Kidney glomerular epithelial cell (primary cell): ENCODE measurements at places on chromosomes 2 and 18.

- no peak for DNase-seq
Observed at GRCh38 chr18:78390348-78390951, 589.2 kb upstream of the SALL3 start.

GRCh38 chr2:61109291-61109690 is 43.6 kb downstream of the SANBR start:
- no peak for DNase-seq

DNA sequence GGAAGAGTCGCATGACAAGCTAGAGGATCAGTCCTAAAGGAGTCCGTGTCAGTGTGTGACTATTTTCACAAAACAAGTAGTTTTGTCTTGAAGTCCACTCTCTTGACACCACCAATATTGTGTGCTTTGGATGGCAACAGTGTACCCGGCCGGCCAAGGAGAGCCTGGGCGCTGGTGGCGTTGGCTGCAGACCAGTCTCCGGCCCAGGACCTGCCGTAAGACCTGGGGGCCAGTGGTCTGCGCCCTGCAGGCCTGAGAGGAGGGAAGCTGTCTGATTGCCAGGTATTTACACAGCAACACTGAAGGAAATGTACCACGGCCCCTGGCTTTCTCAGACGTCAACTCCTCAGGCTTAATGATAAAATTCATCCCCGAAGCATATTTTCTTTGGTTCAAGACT is 472.4 kb upstream of the SALL3 start:
- DNase-seq = no peak

DNA sequence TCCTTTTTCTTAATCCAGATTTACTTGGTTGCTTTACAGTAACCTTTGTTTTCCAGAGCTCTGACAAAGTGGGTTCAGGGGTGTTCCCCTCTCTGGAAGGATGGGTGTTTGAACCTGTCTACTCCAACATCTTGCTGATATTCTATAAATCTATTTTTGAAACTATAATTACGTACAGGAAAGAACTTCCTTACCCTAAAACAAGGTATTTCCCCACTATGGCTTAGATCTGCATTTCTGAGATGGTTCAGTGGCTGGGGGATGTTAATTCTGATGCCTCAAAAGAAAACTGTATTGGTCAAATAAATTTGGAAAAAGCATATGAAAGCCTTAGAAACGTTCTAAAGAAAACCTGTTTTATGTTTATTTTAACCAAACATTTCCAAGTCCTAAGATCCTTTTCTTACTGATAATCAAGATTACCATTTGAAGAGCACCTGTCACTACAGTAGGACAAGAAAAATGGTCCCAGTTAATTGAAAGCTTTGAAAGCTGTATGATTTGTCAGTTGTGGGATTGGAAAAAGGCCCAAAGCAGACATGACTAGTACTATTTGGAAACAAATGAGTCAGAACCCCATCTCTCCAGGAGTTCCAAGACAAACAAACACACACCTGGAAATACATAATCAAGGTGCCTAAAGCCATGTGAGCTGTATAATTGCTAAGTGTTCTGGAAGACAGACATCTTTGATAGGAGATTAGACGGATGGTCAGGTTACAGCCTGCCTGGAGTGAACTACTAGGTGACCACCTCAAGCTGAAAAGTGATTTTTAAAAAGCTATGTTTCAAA is 57.5 kb downstream of the KDM3A start:
- no peak for DNase-seq

GRCh38 chr2:28583899-28584553 is 88.2 kb downstream of the PLB1 start:
- DNase-seq = peak; percentile 93

DNA sequence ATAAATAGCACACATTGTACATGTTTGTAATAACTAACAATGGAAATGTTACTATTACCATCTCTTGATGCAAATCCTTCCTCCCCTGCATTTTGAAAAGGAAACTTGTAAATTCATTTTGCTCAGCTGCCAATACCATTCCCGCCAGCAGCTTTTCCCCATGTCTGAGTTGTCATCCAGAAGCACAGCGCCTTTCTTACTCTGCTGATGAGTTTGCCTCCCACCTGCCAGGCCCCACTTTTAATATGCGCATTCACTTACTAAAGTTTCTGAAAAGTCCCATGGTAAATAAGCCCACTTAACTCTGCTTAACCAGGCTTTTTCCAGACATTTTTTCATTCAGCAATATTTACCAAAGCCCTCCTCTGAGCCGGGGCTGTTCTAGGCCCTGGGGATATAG is 3.9 kb downstream of the CHST10 start:
- no peak for DNase-seq

GRCh38 chr18:34738175-34738894 is 28.2 kb downstream of the DTNA start:
- DNase-seq = peak; percentile 62

DNA sequence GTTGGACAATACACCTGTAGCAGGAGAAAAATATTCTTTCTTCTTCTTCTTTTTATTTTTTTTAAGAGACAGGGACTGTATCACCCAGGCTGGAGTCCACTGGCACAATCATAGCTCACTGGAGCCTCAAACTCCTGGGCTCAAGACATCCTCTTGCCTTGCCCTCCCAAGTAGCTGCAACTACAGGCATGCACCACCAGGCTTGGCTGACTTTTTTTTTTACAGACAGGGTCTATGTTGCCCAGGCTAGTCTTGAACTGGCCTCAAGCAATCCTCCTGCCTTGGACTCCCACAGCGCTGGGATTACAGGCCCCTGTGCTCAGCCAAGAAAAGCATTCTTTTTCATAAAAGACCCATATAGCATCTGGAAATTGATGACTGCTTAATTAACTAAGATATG is 17.1 kb upstream of the ARHGAP28 start:
- no peak for DNase-seq

DNA sequence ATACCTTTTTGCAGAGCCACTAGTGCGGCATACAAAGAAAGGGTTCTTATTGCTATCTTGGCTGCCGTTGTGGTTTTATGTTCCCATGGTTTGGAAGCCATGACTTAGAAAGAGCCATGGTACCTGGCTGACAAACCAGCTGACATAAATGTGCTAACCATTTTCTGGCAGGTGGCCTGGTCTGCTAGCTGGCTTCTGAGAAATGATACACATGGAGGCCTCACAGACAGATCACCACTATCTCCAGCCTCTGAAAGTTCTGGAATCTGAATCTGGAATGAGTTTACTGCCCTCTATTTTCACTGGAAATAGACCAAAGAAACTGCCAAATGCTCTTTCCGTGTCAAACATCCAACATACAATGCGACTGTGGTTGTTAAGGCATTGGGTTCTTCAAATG is 123.7 kb downstream of the QPCT start:
- DNase-seq = no peak

DNA sequence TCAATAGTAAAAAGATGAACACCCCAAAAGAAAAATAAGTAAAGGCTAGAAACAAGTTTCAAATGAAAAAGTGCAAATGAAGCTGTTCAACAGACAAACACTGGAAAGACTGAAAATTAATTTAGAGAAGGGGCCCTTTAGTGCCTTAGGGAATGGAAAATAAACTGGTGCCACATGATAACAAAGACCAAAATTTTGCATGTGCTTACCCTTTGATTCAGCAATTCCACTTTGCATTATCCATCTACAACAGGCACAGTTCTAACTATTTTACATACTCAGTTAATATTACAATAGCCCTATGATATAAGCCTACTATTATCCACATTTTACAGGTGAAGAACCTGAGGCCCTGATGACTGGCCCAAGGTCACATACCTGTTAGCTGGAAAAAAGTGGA is 183.9 kb downstream of the NBAS start:
- no peak for DNase-seq

DNA sequence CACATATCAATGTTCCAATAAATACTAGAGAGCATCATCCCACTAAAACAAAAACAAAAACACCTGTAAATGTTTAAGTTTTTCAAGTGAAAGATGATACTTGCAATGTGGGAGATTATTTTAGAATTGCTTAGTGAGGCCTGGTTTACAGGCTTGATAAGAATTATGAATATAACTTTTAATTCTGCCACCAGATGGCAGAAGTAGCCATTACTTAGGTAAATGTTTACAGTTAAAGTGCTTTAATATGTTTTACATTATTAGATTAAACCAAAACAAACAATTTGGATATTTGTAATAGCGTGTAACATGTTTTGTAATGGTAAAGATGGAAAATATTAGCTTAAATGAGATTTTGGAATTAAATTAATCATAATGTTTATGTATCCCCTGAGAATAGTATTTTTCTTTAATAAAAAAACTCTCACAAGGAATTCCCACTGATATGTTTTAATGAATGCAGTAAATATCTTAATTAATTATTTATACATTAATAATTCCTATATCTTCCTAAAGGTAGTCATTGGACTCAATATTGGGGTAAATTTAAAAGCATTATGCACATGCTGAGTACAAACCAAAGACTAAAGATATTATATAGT is 522.0 kb downstream of the SPAG16 start:
- no peak for DNase-seq

- no peak for DNase-seq
Observed at GRCh38 chr2:85453571-85453970, 35.1 kb downstream of the SH2D6 start.

DNA sequence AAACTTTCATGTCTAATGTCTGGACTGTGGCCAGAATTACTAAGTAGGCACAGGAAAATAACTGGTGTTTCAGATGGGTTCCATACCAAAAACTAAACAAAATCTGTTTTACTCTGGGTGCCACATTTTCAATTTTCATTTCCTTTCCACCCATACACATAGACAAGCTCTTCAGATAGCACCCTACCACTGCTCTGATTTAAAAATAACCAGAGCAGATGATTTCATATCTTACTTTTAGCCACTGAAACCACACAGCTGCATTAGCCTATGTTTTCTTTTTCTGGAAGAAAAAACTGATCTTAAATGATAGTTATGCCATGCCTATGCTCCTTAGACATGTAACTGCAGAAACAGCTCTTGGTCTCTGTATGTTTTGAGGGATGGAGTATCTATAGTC is 647.6 kb downstream of the CPS1 start:
- no peak for DNase-seq

- DNase-seq = no peak
Observed at GRCh38 chr2:143823876-143824275, 694.7 kb downstream of the ARHGAP15 start.

- peak; percentile 37 for DNase-seq
Observed at GRCh38 chr2:20225294-20226151, 593 bp upstream of the SDC1 start.

DNA sequence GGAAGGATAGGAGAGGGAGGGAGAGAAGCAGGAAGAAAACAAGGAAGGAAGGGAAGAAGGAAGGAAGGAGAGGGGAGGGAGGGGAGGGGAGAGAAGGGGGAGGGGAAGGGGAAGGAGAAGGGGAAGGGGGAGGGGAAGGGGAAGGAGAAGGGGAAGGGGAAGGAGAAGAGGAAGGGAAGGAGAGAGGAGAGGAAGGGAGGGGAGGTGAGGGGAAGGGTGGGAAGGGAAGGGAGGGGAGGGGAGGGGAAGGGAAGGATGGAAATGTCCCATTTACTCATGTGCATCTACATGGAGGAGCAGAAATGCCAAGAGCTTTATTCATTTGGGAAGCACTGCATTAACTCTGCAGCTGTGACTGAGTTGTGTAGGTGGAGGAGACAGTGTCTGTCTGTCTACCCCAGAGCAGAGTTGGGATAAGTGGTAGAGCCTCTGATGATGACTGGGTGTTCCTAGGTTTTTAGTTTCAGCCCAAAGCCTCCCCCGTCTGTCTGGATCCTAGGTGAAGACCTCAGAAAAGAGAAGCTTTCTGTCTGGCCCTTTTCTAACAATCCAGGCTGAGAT is 131.3 kb downstream of the COL6A3 start:
- DNase-seq = no peak

- DNase-seq = peak; percentile 80
Observed at GRCh38 chr2:26562811-26563645, 78.1 kb downstream of the CIB4 start.

DNA sequence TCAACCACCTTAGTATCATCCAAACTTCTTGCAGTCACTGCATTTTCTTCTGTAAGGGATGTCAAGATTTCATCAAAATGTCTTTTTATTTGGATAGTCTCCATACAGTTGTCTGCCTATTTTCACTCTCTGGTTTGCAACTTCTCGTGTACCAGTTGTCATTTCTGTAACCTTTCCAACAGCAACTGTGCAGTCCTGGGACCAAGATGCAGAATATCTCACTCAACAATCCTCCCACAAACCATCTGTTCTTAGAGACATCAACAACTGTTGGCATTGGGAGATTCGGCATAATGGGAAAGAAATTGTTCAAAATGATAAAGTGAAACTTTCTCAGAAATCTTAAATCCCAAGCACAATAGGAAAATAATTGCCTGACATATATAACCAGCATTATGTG is 933.6 kb upstream of the SLC39A10 start:
- no peak for DNase-seq

- peak; percentile 43 for DNase-seq
Observed at GRCh38 chr2:46663614-46664013, 184.2 kb downstream of the TMEM247 start.

DNA sequence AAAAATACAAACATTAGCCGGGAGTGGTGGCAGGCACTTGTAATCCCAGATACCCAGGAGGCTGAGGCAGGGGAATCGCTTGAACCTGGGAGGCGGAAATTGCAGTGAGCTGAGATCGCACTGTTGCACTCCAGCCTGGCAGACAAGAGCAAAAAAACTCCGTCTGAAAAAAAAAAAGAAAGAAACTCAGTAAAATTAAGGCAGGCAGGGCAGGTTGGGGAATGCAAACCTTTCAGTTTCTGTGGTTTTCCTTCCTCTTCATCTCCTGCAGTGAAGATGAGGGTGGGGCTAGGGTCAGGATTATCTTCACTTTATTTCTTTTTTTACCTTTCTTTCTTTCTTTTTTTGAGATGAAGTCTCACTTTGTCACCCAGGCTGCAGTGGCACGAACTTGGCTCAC is 43.2 kb upstream of the PSME4 start:
- DNase-seq = no peak

DNA sequence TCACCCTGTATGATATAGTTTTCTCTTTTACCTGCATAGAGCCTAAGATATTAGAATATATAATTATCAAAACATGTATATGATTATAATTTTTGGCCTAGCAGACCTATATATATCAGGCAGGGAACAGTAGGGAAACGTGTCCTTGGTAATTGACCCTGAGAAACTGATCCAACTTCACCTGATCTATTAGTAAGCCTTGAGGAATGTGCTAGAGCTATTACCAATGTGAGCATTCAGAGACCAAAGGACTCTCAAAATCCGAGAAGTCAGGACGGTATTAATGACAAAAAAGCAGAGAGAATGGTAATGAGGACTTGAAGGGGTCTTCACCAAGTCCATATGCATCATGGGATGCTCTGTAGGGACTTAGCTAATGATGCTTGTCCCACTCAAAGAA is 571.9 kb downstream of the CPS1 start:
- DNase-seq = no peak

DNA sequence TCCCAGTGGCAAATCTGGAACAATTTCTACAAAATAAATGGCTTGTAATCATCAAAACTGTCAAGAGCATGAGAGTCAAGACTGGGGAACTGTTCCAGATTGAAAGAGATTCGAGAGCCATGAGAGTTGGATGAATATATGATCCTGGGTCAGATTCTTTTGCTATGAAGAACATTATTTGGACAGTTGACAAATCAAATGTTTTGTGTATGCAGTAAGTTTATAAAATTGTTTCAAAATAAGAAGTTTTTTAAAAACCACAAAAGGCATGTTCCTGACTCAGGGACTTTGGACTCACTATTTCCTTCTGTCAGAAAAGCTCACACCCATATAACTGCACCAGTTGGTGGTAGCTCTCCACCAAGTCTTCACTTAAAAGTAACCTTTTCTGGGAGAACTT is 38.5 kb downstream of the ROCK2 start:
- DNase-seq = no peak
